G401 (cell line): ENCODE measurements at places on chromosomes 2 and 18. TPM values are rescaled to one million over a fixed set of nuclear protein-coding genes. Genes with fewer than 3 reads are reported as not detected.

CXCR4 gene
- not detected in 2 replicates for total RNA-seq

SLC16A14 gene
- total RNA-seq, result 8.5 and 9.4 TPM in 2 replicates

LRRC30 gene
- total RNA-seq, result not detected in 2 replicates

HOXD11 gene
- total RNA-seq, result not detected in 2 replicates

RDH14 gene
- total RNA-seq, result 35.6 and 45.4 TPM in 2 replicates

WNT6 gene
- total RNA-seq, result 0.14 TPM in 1 of 2 replicates, not detected in the other

CNDP1 gene
- not detected in 2 replicates for total RNA-seq

WBP1 gene
- total RNA-seq, result 59.6 and 72.2 TPM in 2 replicates

SPP2 gene
- not detected in 2 replicates for total RNA-seq

CTAGE1 gene
- total RNA-seq, result 0.03 TPM in 1 of 2 replicates, not detected in the other

- no peak for DNase-seq
Measured at GRCh38 chr2:220509096-220509757, 881.8 kb downstream of the SLC4A3 start.

GRCh38 chr2:38079116-38080052 lies 3.4 kb upstream of the CYP1B1 start:
- no peak for DNase-seq

GRCh38 chr2:74188696-74189095 lies 9.7 kb upstream of the MTHFD2 start:
- no peak for DNase-seq

DNA sequence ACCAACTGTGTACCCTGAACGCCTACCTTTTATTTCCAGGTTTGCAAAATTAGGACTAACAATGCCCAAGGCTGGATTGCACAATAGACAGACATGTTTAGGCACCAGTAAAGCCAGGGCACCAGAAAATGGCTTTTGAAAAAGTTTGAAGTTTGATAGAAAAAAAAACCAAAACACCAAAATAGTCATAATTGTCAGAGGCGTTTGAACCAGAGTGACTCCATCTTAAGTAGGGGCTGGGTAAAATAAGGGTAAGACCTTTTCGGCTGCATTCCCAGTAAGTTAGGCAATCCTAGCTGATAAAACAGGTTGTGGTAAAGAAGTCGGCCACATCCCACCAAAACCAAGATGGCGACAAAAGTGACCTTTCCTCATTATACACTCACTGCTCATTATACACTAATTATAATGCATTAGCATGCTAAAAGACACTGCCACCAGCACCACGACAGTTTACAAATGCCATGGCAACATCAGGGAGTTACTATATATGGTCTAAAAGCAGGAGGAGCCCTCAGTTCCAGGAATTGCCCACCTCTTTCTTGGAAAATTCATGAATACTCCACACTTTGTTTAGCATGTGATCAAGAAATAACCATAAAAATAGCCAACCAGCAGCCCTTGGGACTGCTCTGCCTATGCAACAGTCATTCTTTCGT lies 105.1 kb upstream of the MSH2 start:
- DNase-seq, result no peak

DNA sequence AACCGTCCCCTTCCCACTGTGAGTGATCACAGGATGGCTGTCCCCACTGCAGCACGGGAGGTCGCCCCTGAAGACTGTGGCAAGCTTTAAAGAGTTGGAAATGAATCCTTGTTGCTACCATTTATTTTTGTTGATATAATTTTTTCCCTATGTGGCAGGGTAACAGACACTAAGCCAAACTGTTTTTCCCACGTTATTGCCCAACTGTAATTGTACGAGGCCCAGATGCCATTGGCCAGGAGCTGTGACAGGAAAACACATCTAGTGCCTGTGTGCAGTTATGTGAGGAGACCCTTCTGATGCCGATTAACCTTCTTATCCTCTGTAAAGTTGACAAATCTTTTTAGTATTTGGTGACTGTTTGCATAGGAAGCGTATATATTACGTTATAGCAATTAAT lies 44.2 kb downstream of the MRPS9 start:
- no peak for DNase-seq

GRCh38 chr2:44945676-44946371 lies 4.3 kb downstream of the SIX3 start:
- DNase-seq, result no peak

GRCh38 chr2:159411460-159411859 lies 125.0 kb upstream of the WDSUB1 start:
- DNase-seq, result no peak
